IMR-90 (cell line): ENCODE measurements at places on chromosomes 16 and 17. TPM values are rescaled to one million over a fixed set of nuclear protein-coding genes. Genes with fewer than 3 reads are reported as not detected.

- no peaks in the 10 kb centered on the region for H3K27me3 ChIP-seq
- peak; percentile 83 for DNase-seq
- peaks cover 8% of the 10 kb centered on the region for H3K4me1 ChIP-seq
Observed at GRCh38 chr17:63600569-63601438, at the start of gene TACO1. Gene TACO1 (plus strand): TSS chr17:63600895. CDS start chr17:63601084, 189 bp downstream.

- no peaks in the 10 kb centered on the region for H3K4me1 ChIP-seq
- DNase-seq, result no peak
- no peak overlapping the region for H3K27ac ChIP-seq
Observed at GRCh38 chr16:87404764-87405625, 12.9 kb downstream of the MAP1LC3B start.

DNA sequence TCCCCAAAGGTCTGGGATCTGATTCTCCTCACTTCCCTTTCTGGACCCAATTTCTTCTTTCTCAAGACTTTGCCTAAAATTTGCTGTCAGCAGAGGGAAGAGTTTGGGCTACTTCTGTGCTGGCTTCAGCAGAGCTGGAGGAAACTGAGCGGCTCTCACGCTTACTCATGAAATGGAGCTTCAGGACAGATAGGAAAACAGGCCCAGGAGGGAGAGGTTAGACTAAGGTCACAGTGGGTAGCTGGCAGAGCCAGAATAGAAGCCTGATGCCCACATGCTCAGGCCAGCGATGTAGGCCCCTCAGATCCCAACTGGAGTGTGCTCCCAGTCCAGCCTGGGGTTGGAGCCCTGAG lies 593 bp downstream of the SLC38A7 start:
- DNase-seq, result peak; percentile 10
- H3K27me3 ChIP-seq, result no peaks in the 10 kb centered on the region
- peak overlapping the region; percentile 67 for H3K27ac ChIP-seq
- peak overlapping the region; percentile 86 for H3K4me3 ChIP-seq
- peaks cover 14% of the 10 kb centered on the region; the same call in 1 of the 2 replicates for H3K36me3 ChIP-seq
- peaks cover 8% of the 10 kb centered on the region for H3K4me1 ChIP-seq

- H3K36me3 ChIP-seq, result no peaks in the 10 kb centered on the region; the same call in 1 of the 2 replicates
- H3K27me3 ChIP-seq, result no peaks in the 10 kb centered on the region
- no peak overlapping the region for H3K4me3 ChIP-seq
Observed at GRCh38 chr17:20273741-20274500, 193.4 kb downstream of the LGALS9B start.

The MYO1D gene
- 0.56 and 0.90 TPM in 2 replicates for total RNA-seq

DNA sequence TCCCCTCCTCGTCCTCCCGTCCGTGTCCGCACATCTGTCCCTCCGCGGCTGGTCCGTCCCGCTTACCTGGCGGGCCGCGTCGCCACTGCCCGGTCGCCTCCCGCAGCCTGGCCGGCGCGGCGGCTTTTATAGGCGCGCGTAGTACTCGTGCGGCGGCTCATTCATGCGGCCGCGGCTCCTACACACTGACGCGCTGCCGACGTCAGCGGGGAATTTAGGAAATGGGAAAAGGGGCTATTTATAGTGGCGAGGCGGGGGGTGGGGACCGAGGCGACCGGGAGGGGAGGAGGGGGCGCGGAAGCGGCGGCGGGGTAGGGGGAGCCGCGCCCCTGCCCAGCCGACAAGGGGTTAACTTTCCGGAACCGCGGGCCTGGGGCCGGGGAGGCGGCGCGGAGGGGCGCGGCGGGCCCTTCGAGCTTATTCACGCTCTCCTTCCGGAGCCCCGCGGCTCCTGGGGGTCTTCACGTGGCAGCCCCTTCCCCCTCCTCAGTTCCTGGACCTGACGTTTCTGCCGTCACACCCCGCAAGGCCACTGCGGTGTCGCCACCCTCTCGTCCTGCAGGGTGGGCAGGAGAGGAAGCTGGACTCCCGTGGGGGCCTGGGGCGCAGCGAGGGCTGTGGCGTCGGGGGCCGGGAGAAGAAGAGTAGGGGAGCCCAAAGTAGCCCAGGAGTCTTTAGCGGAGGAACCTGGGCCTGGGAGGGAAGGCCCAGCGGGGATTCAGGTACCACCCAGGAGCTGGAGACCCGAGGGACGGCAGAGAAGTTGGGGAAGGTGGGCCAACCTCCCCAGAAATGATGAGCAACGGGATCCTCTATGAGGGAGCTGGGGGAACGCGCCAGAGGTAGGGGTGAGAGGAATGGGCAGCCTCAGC lies 3.6 kb upstream of the HIC1 start:
- H3K4me3 ChIP-seq, result no peak overlapping the region
- no peak overlapping the region for H3K27ac ChIP-seq
- H3K27me3 ChIP-seq, result no peaks in the 10 kb centered on the region
- H3K36me3 ChIP-seq, result no peaks in the 10 kb centered on the region
- DNase-seq, result peak; percentile 65
- peaks cover 11% of the 10 kb centered on the region for H3K4me1 ChIP-seq

The SLC47A2 gene
- not detected in 2 replicates for total RNA-seq

DNA sequence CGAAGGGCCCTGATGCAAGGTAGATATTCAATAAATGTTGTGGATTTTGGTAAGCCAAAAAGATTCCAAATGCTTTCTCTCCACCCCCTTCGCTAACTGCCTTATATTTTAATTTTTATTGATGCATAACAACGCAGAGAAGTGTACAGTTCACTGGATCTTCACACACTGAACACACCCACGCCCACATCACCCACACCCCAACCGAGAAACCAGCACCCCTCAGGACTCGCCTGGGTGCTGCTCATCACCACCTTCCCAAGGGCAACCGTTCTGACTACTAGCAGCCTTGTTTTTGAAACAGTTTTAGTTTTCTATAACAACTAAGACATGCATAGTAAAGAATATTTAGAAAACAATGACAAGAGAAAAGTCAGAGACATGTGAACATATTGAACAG lies 9.1 kb upstream of the PLCG2 start:
- no peaks in the 10 kb centered on the region for H3K36me3 ChIP-seq
- H3K27ac ChIP-seq, result no peak overlapping the region
- DNase-seq, result no peak
- H3K4me1 ChIP-seq, result no peaks in the 10 kb centered on the region
- peaks cover 15% of the 10 kb centered on the region for H3K27me3 ChIP-seq

DNA sequence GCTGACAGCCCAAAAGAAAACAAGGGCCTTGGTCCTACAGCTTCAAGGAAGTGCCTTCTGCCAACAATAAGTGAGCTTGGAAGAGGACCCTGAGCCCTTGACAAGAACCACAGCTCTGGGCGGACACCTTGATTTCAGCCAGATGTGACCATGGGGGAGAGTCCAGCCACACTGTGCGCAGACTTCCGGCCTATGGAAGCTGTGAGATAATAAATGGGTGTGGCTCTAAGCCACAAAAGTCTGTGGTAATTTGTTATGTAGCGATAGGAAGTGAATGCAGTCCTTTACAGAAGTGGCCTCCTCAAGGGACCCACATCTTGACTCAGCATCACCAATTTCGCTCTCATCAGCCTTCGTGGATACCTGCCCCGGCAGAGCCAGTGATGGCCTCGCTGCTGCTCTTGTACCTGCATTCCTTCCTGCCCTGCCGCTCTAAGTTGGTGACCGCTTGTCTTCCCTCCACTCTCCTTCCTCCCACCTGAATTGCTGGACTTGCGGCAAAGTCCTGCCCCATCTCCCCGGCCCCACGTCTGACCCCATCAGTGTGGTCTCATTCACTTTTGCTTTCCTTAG lies 29.3 kb downstream of the PRSS54 start:
- peak overlapping the region; percentile 32; the same call in 1 of the 2 replicates for H3K27ac ChIP-seq
- DNase-seq, result no peak
- H3K36me3 ChIP-seq, result no peaks in the 10 kb centered on the region; the same call in 1 of the 2 replicates
- no peaks in the 10 kb centered on the region; the same call in 1 of the 2 replicates for H3K27me3 ChIP-seq

The SOST gene
- total RNA-seq, result not detected in 2 replicates

The TBX6 gene
- not detected in 2 replicates for total RNA-seq

GRCh38 chr17:73289549-73290254 lies 22.1 kb downstream of the CDC42EP4 start:
- H3K36me3 ChIP-seq, result peaks cover 20% of the 10 kb centered on the region
- DNase-seq, result no peak
- no peak overlapping the region for H3K4me3 ChIP-seq
- no peaks in the 10 kb centered on the region for H3K27me3 ChIP-seq
- no peak overlapping the region for H3K27ac ChIP-seq

GRCh38 chr16:85584819-85585282 lies 28.3 kb upstream of the GSE1 start:
- no peaks in the 10 kb centered on the region for H3K36me3 ChIP-seq
- H3K4me3 ChIP-seq, result no peak overlapping the region
- no peaks in the 10 kb centered on the region for H3K27me3 ChIP-seq
- no peak for DNase-seq
- H3K4me1 ChIP-seq, result peaks cover 41% of the 10 kb centered on the region
- H3K27ac ChIP-seq, result no peak overlapping the region

- no peaks in the 10 kb centered on the region; the same call in 1 of the 2 replicates for H3K27me3 ChIP-seq
- H3K4me3 ChIP-seq, result peak overlapping the region; percentile 59
- DNase-seq, result peak; percentile 59
- no peaks in the 10 kb centered on the region for H3K36me3 ChIP-seq
- peaks cover 4% of the 10 kb centered on the region; the same call in 1 of the 2 replicates for H3K4me1 ChIP-seq
Observed at GRCh38 chr17:77247048-77247541, 106.3 kb downstream of the SEC14L1 start.

GRCh38 chr17:19958023-19958422 lies 19.6 kb downstream of the AKAP10 start:
- H3K4me3 ChIP-seq, result no peak overlapping the region
- peaks cover 2% of the 10 kb centered on the region; the same call in 1 of the 2 replicates for H3K4me1 ChIP-seq
- peaks cover 31% of the 10 kb centered on the region for H3K36me3 ChIP-seq
- no peak overlapping the region for H3K27ac ChIP-seq
- DNase-seq, result peak; percentile 96

The TNFRSF17 gene
- total RNA-seq, result not detected in 2 replicates

The TGFB1I1 gene
- total RNA-seq, result 24.9 and 30.0 TPM in 2 replicates

The SGCA gene
- not detected in 2 replicates for total RNA-seq

GRCh38 chr17:82003411-82004381 lies 19.0 kb downstream of the CENPX start:
- peaks cover 27% of the 10 kb centered on the region for H3K4me1 ChIP-seq
- peak; percentile 95 for DNase-seq
- H3K4me3 ChIP-seq, result no peak overlapping the region
- peak overlapping the region; percentile 85 for H3K27ac ChIP-seq

The CFAP97D1 gene
- under 0.01 TPM in 1 of 2 replicates, not detected in the other for total RNA-seq

GRCh38 chr16:24736758-24737157 lies 7.3 kb downstream of the TNRC6A start:
- no peaks in the 10 kb centered on the region for H3K27me3 ChIP-seq
- H3K27ac ChIP-seq, result peak overlapping the region; percentile 93; the same call in 1 of the 2 replicates
- H3K4me1 ChIP-seq, result peaks cover 28% of the 10 kb centered on the region
- H3K4me3 ChIP-seq, result no peak overlapping the region

The WNK4 gene
- 1.3 and 1.9 TPM in 2 replicates for total RNA-seq
